Activated B cell treated with CpG ODN at 0.5 μM for 24 hours (primary cell): ENCODE measurements at places on chromosomes 5 and 9. TPM values are rescaled to one million over a fixed set of nuclear protein-coding genes. Genes with fewer than 3 reads are reported as not detected.

DNA sequence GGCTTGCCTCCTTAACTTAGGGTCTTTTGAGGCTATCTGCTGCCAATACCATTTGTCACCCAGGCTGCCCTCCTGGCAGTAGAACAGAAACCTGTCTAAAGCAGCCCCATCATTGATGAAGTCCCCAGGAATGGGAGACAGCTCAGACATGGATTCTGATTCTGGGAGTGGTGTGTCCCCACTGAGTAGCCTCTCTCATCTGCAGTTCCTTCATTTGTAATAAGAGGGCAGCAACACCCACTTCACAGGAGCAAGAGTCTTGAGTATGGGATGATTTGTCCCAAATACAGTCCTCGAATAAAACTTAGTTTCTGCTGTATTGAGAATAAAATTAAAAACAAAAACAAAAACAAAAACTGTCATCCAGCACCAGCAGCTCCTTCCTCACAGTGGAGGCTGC, 167.6 kb downstream of the ASTN2 start:
- DNase-seq = no peak

SOHLH1 gene
- total RNA-seq = not detected in 2 replicates

- DNase-seq = no peak
These were observed 95.1 kb downstream of the SH3TC2 start for GRCh38 chr5:148967783-148968182.

DNA sequence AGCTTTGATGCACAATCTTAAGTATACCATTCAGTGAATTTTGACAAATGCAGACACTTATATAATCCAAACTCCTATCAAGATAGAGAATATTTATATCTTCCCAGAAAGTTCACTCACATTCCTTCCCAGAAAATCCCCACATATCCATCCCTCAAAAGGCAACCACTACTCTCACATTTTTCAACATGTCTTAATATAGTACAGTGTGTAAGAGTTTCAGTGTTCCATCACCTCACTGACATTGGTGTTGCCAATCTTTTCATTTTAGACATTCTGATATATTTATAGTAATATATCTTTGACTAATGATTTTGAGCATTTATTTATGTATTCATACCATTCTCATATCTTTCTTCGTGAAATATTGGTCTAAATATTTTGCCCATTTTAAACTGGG, 38.1 kb upstream of the JAK2 start:
- DNase-seq = no peak

DNA sequence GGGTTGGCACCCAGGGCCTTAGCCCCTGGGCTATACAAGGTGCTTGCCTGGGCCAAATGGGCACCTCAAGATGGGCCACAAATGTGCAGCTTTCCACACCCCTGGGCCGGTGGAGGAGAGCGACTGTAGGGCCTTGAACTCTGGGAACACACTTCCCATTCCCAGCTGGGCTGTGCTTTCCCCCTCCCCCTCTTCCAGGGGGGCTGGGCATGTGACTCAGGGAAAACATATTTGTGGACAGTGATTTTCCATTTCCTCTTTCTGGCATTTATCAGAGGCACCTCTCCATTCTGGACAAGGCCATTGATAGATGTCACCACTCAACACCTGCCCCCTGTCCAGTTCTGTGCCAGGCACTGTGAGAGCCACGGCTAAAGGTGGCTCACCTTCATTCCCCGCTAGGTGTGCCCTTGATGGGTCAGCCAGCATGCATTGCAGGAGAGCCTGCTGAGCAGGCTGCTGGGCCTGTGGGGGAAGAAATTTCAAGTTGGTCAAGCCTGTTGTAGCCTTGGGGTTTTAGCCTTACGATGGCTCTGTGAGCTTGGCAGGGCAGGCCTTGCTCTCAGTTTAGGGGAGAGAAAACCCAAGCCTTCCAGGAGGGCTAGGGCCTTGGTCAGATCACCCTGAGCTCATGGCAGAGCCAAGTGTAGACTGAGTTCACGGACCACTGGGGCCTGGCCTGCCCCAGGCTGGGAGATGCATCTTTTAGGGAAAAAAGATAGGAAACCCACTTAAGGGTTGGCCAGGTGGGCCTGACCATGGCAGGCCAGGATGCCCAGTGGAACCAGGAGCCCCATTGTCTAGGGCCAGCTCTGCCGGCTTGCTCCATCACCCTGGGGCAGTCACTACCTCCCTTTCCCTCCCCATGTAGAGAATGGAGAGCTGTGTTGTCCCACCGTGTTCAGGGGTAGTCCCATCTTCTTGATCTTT, 113.9 kb downstream of the DAB2IP start:
- DNase-seq = no peak
